ENCODE measurements at places on chromosomes 4 and X.

DNA sequence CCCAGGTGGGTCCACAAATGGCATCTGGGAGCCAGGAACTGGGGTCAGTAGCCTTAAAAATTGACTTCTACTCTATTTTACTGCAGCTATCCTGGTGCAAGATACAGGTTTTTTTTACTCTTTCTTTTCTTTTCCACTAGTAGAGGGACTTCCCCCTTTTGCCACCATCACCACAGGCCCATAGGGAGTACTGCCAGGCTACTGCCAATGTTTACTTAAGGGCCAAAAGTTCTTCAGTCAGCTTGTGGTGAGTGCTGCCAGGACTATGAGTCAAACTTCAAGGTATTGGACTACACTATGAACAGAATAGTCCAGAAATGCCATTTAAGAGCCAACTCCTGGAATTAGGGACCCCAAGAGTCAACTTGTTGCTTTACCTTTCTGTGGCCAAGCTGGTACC, 94.7 kb downstream of the EDA2R start:
- H3K27me3 ChIP-seq: no peaks in the 10 kb centered on the region
- no peak overlapping the region for H3K4me3 ChIP-seq
- DNase-seq: no peak
- no peak overlapping the region for H3K27ac ChIP-seq

GRCh38 chr4:24266951-24267722, 317.2 kb downstream of the DHX15 start:
- no peaks in the 10 kb centered on the region for H3K36me3 ChIP-seq
- DNase-seq: no peak
- H3K4me3 ChIP-seq: no peak overlapping the region
- no peak overlapping the region for H3K27ac ChIP-seq

GRCh38 chrX:48357681-48358080, 1.2 kb upstream of the SSX3 start:
- no peak for DNase-seq
- no peaks in the 10 kb centered on the region for H3K27me3 ChIP-seq
- H3K36me3 ChIP-seq: no peaks in the 10 kb centered on the region
- no peaks in the 10 kb centered on the region for H3K4me1 ChIP-seq
- no peak overlapping the region for H3K27ac ChIP-seq

DNA sequence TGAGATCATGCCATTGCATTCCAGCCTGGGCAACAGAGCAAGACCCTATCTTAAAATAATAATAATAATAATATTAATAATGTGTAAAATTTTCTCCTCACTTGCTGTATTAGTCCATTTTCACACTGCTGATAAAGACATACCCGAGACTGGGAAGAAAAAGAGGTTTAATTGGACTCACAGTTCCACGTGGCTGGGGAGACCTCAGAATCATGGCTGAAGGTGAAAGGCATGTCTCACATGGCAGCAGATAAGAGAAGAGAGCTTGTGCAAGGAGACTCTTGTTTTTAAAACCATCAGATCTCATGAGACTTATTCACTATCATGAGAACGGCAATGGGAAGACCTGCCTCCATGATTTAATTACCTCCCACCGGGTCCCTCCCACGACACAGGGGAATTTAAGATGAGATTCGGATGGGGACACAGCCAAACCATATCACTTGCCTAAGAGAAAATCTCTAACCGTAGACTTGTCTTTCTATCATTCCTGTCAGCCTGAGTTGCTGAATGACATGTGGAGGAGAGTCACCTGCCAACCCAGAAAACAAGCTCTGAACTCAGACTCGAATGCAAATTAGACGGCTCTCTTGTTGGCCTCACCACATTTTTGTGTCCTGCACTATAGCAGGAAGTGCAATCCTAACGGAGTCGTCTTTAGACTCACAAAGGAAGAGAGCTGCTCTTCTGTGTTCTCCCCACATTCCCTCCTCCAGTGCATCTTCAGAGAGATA, 51.9 kb upstream of the DCTD start:
- H3K36me3 ChIP-seq: no peaks in the 10 kb centered on the region
- peaks cover 20% of the 10 kb centered on the region for H3K27me3 ChIP-seq
- H3K4me3 ChIP-seq: no peak overlapping the region
- DNase-seq: no peak

DNA sequence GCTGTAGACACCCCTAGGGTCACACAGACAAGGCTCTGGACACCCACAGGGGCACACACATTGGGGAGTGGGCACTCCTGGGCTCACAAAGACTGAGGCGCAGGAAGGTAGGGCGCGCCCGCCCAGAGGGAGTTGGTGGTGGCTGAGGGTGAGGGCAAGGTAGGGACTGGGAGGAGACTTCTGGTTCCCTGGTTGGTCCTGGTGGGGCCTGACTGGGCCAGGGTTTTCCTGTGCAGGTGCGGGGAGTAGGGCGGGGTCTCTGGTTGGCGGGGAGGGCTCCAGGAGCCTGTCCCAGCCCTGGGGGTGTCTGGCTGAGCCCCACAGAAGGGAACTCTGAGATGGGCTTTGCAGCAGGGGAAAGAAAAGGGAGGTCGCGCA, 6.7 kb upstream of the WAS start:
- peak overlapping the region; percentile 86 for H3K4me3 ChIP-seq
- DNase-seq: peak; percentile 5
- peaks cover 20% of the 10 kb centered on the region for H3K4me1 ChIP-seq

DNA sequence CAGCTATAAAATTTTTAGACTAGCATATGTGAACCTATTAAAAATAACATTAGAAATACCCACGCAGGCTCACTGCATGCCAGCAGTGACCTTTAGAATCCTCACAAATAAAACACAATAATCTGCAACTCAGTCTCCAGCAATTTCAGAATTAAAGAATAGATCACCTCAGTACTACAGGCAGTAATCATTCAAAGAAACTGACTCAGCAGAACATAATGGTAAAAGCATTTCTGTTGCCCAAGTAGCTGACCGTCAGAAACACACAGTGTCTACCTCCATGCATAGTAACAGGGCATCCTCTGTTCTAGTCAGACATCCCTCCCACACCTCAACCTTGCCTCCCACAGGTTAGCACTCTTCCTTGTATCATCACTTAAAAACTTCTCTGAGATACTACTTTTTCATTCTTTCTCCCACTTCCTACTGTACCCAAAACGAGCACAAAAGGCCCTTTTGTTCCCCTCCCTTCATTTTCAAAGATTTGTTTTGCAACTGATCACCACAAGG, 65.7 kb upstream of the BEND2 start:
- DNase-seq: no peak
- no peaks in the 10 kb centered on the region for H3K4me1 ChIP-seq
- no peak overlapping the region for H3K27ac ChIP-seq
- H3K27me3 ChIP-seq: peaks cover 3% of the 10 kb centered on the region
- H3K4me3 ChIP-seq: no peak overlapping the region
- H3K36me3 ChIP-seq: no peaks in the 10 kb centered on the region

DNA sequence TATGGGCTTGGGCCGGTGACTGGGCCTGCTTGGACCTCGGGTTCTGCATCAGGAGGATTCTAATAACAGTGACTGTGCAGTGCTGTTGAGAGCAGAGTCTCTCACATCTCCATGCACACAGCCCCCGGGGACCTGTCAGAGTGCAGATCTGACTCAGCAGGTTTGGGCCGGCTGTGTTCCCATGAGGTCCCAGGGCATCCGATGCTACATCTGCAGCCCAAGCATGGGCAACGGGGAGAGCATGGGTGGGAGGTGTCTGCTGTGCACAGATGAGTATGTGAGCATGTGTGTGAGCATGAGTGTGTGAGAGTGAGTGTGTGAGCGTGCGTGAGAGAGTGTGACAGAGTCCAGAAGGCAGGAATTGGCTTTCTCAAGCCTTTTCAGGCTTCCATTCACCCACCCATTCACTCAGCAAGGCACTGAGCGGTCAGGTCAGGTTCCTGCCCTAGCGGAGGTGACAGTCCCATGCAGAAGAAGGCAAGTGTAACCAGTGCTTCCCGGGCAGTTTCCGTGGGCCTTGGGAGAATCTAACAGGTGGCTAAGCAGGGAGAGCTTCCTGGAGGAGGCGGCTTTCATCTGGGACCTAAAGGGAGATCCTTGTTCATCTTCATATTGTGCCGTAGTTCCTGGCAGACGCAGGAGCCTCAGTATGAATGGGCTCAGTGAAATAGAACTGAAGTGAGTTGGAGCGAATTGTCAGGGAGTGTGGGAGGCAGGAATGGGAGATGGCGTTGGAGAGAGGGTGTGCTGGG, 62.6 kb downstream of the SORCS2 start:
- H3K4me1 ChIP-seq: no peaks in the 10 kb centered on the region
- H3K27me3 ChIP-seq: no peaks in the 10 kb centered on the region
- no peak overlapping the region for H3K4me3 ChIP-seq
- H3K36me3 ChIP-seq: no peaks in the 10 kb centered on the region
- no peak for DNase-seq

- DNase-seq: no peak
- no peaks in the 10 kb centered on the region for H3K27me3 ChIP-seq
- H3K36me3 ChIP-seq: peaks cover 16% of the 10 kb centered on the region
- H3K4me3 ChIP-seq: no peak overlapping the region
- H3K4me1 ChIP-seq: peaks cover 20% of the 10 kb centered on the region
These were observed 102.0 kb downstream of the TSPAN5 start for GRCh38 chr4:98556451-98556850.

DNA sequence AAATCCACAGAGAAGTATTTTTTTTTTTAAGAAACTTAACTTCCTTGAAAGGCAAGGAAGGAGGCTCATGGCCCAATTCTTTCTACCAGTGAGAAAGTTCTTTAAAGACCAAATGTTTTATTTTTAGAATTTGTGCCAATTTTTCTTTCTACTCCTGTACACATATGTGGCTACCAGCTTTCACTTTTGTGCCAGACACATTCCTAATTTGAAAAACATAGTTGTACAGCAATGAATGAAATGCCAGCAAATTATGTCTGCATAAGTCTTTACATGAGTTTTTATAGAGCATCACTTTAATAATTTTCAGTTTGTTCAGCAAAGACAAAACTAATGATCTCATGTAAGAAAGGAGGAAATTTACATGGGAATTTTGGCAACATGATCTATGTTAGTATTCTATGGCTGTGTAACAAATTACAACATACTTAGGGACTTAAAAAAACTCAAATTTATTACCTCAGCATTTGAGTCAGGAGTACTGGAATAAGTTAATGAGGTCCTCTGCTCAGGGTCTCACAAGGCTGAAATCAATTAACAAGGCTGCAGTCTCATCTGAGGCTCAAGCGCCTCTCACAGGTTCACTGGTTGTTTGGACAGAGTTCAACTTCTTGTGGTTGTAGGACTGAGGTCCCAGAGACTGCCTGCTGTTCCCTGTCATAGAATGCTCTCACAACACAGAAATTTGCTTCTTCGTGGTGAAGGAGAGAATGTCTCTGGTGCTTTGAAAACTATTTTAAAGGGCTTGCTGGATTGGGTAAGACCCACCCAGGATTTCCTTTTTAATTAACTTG, 678.2 kb upstream of the FAM241A start:
- DNase-seq: no peak
- no peaks in the 10 kb centered on the region for H3K27me3 ChIP-seq
- H3K4me1 ChIP-seq: no peaks in the 10 kb centered on the region
- H3K27ac ChIP-seq: no peak overlapping the region

- peaks cover 12% of the 10 kb centered on the region for H3K27me3 ChIP-seq
- no peaks in the 10 kb centered on the region for H3K36me3 ChIP-seq
- no peak overlapping the region for H3K4me3 ChIP-seq
- DNase-seq: no peak
- no peak overlapping the region for H3K27ac ChIP-seq
These were observed 15.8 kb downstream of the SCD5 start for GRCh38 chr4:82782626-82783345.

- H3K4me1 ChIP-seq: peaks cover 23% of the 10 kb centered on the region
- no peak for DNase-seq
- no peaks in the 10 kb centered on the region for H3K27me3 ChIP-seq
- peak within 1 kb of the TSS; percentile 94 for H3K4me3 ChIP-seq
These were observed at the start of gene ING2 for GRCh38 chr4:183504930-183505610. Gene ING2, plus strand, starts transcription at chr4:183505058. Its CDS starts 138 bp downstream, at chr4:183505196.

GRCh38 chr4:2333356-2333841, 71.5 kb upstream of the MXD4 start:
- H3K4me3 ChIP-seq: no peak overlapping the region
- no peak for DNase-seq
- H3K4me1 ChIP-seq: no peaks in the 10 kb centered on the region

DNA sequence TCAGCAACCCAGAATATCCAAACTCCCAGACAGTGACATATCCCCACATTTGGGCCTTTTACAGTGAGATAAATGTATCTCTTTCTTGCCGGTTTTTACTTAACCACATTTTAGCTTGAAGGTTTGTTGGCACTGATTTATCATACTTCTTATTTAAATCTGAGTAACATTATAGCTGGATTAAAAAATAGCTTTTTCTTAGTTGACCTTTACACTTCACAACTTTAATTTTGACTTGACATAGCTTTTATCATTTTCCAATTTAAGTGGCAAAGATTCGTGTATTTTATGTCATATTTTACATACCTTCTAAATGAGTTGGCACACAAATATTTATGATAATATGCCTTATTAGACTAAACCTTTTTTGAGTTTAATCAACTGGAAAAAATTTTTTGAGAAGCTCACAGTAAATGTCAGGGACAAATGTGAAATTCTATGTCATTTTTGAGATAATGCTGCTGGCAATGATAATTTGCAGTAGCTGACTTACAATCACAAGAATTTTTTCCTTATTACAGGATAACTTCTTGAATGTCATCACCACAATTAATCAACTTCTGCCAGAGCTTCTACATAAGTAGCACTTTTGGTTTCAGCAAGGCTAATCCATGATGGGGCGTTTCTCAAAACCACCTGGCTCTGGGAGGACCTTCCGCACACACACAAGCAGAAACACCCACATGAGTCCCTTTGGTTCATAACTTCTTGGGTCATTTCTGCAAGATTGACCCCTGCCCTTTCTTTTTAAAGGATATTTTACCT, 80.3 kb downstream of the SYTL5 start:
- DNase-seq: no peak
- H3K4me1 ChIP-seq: no peaks in the 10 kb centered on the region
- no peak overlapping the region for H3K27ac ChIP-seq
- H3K4me3 ChIP-seq: no peak overlapping the region
- H3K27me3 ChIP-seq: peaks cover 2% of the 10 kb centered on the region
- no peaks in the 10 kb centered on the region for H3K36me3 ChIP-seq

GRCh38 chr4:85995361-85995760, 364.5 kb downstream of the MAPK10 start:
- no peaks in the 10 kb centered on the region for H3K4me1 ChIP-seq
- H3K4me3 ChIP-seq: no peak overlapping the region

Measured in activated T-helper 1 cell treated with anti-CD3 and anti-CD28 coated beads, Interleukin-12 subunit alpha, Interleukin-12 subunit beta, Interleukin-2, Interleukin-4 antibody, amounts not matched to agents 30 ng/mL and 10 ng/mL and 1 ng/mL, durations not matched to agents 14 hours and 24 hours and 36 hours (primary cell).